ENCODE measurements at places on chromosomes 7 and 10.

DNA sequence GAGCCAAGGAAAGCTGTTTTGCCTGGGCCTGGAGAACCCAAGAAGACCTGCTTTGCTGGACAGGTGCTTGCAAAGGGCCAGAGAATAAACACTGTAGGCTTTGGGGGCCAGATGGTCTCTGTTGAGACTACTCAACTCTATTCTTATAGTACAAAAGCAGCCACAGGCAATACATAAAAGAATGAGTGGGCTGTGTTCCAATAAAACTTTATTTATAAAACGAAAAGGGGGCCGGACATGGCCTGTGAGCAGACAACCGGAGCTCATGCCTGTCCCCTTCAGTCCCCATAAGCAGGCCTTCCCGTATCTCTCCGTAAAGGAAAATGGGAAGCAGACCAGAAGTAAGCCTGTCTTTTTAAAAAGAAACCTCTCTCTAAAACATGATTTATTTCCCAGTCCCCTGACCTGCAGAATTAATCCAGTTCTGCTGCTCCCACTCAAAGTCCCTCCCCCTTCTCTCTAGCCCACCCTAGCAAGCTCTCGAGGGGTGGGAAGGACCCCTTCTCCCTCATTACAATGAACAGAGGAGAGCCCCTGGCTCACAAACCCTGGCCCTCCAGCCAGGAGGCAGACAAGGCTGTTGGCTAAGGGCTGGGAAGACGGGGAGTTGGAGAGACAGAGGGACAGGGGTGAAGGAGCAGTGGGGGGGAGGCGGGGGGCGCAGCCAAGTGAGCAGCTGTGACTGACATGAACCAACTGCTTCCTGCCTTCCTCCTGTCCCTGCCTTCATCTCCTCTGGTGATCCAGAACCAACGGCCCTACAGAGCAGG is 177.8 kb downstream of the NEURL1 start:
- DNase-seq = no peak

GRCh38 chr7:29562307-29562706 is 1.3 kb upstream of the PRR15 start:
- DNase-seq = no peak

DNA sequence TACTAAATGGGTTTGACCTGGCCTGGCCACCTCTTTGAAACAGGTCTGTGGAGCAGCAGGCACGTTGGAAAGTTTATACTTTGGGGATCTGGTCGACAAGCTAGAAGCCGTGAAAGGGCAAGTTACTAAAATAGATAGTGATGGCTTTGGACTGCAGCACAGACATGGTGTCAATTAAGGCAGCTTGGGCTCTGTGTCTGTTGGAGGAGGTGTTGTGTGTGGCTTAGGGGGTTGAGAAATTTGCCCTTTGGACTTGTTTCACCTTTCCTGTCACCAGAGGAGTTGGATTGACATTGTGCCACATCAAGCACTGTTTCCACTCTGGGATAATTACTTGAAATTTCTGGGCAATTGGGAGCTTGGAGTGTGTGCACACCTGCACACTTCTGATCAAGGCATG is 251.8 kb upstream of the MKI67 start:
- DNase-seq = no peak

GRCh38 chr7:39758234-39758970 is 135.0 kb downstream of the RALA start:
- DNase-seq = no peak

- no peak for DNase-seq
Observed at GRCh38 chr7:1562597-1563051, 6.6 kb upstream of the TMEM184A start.

DNA sequence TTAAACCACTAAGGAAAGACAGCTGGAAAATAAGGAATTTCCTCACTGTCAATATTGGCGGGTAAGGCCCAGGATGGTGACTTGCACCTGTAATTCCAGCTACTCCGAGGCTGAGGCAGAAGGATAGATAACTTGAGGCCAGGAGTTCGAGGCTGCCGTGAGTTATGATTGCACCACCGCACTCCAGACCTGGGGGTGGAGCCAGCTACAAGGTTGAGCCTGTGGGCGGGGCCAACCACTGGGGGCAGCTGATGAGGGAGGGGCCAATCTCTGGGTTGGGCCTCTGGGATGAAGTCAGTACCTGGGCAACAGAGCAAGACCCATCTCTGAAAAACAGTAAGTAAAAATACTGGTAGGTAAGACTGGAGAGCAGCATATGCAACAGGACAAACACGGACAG is 80.1 kb upstream of the ADO start:
- DNase-seq = no peak

DNA sequence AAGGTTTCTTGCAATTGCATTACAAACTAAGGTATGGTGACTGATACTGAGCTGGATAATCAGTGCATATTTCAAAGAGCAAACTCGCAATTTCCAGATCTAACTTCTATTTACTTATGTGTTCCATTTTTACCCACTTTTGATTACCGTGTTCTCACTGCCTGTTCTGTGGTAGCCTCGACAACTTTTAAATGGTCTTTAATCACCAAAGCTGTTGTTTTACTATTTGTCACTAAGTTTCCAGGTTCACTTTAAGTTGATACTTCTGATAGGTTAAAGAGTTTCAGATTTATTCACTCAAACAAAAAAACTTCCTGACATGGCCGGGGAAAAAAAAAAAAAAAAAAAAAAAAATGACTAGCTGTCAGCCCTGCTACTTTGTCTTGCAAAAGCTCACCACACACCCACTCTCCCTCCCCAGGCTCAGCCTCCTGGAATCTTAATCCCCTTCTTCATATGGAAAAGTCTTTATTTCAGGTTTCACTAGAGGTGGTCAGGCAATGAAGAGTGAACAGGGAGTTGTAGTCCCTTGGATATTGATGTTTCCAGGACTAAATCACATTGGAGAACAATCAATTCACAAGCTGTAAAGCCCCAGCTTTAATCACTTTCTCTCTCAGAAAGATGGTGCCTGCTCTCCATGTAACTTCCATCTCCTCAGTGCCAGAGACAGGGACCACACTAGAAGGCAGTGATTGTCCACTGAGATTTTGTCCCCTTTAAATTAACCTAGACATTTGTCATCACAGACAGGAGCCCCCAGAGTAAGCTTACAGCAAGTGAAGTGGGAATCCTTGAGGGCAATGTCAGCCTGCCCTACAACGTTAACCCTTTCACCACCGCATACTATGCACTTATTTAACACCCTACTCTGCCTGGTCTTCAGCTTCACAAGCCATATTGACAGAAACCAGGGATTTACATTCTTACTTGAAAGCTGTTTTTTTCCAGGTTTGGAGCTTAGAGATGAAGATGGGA is 749.1 kb upstream of the SORCS1 start:
- no peak for DNase-seq

DNA sequence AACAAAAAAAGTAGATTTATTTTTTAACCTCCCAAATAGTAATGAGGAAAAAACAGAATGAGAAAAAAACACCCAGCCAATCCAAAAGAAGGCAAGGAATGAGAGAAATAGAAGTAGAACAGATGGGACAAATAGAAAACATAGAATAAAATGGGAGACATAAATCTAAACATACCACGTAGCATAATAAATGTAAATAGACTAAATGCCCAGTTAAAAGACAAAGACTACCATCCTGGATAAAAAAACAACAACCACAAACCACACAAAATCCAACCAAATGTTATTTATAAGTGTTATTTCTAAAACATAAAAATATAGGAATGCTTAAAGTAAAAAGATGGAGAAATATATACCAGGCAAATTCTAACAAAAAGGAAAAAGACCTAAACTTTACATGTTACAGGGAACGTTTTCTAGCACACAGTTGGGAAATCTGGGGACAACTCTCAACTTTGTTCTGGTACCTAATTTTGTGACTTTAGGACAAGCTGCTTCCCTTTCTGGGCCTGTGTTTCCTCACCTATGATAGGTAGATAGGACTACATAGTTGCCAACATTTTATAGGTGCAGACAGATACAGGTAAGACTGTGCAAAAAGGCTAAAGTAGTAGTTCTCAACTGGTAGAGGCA is 98.4 kb downstream of the SPDYE5 start:
- DNase-seq = no peak

All from stimulated activated CD4-positive, alpha-beta T cell treated with anti-CD3 and anti-CD28 coated beads, TNF-alpha, amount 100 ng/mL, for 4 hours (primary cell).